ENCODE measurements at places on chromosomes 16 and 17. TPM values are rescaled to one million over a fixed set of nuclear protein-coding genes. Genes with fewer than 3 reads are reported as not detected.

Gene KLHL10
- total RNA-seq, result not detected

Gene TEX19
- total RNA-seq, result not detected

Gene RMI2
- 65.9 TPM for total RNA-seq

DNA sequence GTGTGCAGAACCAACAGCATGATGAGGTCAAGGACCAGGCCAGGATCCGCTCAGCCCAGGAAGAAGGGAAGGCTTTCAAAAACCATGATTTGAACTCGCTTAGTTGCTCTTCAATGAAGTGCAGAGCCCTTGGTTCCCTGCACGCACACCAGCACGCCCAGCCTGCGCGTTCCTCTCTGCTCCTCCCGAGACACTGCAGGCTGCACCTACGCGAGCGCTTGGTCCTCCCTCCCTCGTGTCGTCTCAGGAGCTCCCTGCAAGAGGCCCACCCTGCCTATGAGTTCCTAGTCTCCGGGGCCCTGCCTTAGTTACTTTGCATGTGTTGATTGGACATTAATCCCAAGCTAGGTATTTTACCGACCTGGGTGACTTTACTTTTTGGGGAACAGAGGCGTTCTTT, 132.9 kb upstream of the TNRC6C start:
- DNase-seq, result no peak

GRCh38 chr16:7834771-7835431, 502.3 kb downstream of the RBFOX1 start:
- DNase-seq, result no peak

DNA sequence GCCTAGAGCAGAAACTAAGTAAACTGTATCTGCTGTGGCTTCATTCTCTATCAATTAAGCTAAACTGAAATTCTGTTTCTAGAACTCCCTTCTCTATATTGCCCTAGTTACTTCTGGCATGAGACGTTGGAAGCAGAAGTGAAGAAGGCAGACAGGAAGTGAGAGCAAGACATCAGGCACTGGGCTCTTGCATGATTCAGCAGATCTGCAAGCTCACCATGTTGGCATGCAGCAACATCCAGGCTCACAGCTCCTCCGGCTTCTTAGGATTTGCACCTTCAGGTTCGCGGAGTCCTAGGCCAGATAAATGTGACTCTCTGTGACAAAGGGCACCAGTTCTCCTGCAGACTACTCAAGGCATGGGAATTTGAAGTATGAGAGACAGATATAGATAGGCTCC, 148.3 kb downstream of the CDH8 start:
- DNase-seq, result no peak

Data from activated CD8-positive, alpha-beta memory T cell treated with anti-CD3 and anti-CD28 coated beads, Interleukin-2, amount 10 ng/mL, durations not matched to agents 7 days and 5 days (primary cell).